ENCODE measurements at places on chromosomes 3 and 15.

GRCh38 chr3:180011927-180012326 is 24.8 kb downstream of the PEX5L start:
- no peak for DNase-seq

DNA sequence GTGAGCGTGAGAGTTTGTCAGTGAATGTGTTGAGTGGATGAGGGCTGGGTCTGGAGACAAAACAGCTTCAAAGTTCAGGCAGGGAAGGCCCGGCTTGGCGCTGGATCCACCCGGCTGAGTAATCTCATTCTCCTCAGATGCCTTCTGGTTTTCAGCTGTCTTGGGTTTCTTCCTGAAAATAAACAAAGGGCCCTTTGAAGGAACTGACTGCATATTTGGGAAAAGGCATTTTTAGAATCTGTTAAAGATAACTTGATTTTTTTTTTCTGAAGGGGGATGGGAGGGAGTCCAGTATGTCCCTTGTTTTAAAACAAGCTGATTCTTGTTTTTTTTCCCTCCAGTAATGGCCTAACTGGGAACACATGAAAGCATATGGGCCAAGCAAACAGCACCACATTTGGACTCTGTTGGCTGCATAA is 86.4 kb downstream of the TIGIT start:
- no peak for DNase-seq

GRCh38 chr15:41987246-41987924 is 15.0 kb upstream of the EHD4 start:
- DNase-seq, result no peak

GRCh38 chr3:68985146-68985790 is 28.2 kb downstream of the EOGT start:
- DNase-seq, result no peak

All from type B pancreatic cell (in vitro differentiated cells).